ENCODE measurements at places on chromosomes 6 and 20. TPM values are rescaled to one million over a fixed set of nuclear protein-coding genes. Genes with fewer than 3 reads are reported as not detected.

The BTN3A1 gene
- total RNA-seq: 22.5 TPM

The SCUBE3 gene
- total RNA-seq: 10.0 TPM

The TRIM31 gene
- not detected for total RNA-seq

The RSPO4 gene
- not detected for total RNA-seq

The ZSWIM3 gene
- 5.6 TPM for total RNA-seq

The SS18L1 gene
- 14.2 TPM for total RNA-seq

The CGAS gene
- 8.7 TPM for total RNA-seq

The AIF1 gene
- total RNA-seq: not detected

The PPP1R11 gene
- total RNA-seq: 23.7 TPM

The MATN4 gene
- total RNA-seq: not detected

The SLC22A7 gene
- total RNA-seq: not detected

The PI16 gene
- under 0.01 TPM for total RNA-seq

The OR2J3 gene
- total RNA-seq: not detected

The ADGRF5 gene
- total RNA-seq: 0.86 TPM

The GNAS-AS1 gene
- 0.64 TPM for total RNA-seq

The SKIC2 gene
- 52.2 TPM for total RNA-seq

The TMEM200A gene
- total RNA-seq: 47.7 TPM

The TINAG gene
- not detected for total RNA-seq

The RSPH9 gene
- total RNA-seq: 0.86 TPM

The PAQR8 gene
- 3.2 TPM for total RNA-seq

The CLPSL2 gene
- total RNA-seq: not detected

The MYH7B gene
- total RNA-seq: under 0.01 TPM

The BTBD3 gene
- total RNA-seq: 74.3 TPM

The MOCS3 gene
- total RNA-seq: 9.0 TPM

The PPP1R16B gene
- not detected for total RNA-seq

The RCAN2 gene
- 1.9 TPM for total RNA-seq

The TREML2 gene
- not detected for total RNA-seq

The ARFGEF3 gene
- total RNA-seq: under 0.01 TPM

The ANKRD66 gene
- not detected for total RNA-seq

The CGA gene
- not detected for total RNA-seq

The PCSK2 gene
- total RNA-seq: not detected

The TMEM239 gene
- total RNA-seq: not detected

The HTR1E gene
- not detected for total RNA-seq

The CCM2L gene
- total RNA-seq: not detected

The PSORS1C2 gene
- total RNA-seq: not detected

The SLC25A27 gene
- 2.6 TPM for total RNA-seq

The GSTA2 gene
- not detected for total RNA-seq

The DPPA5 gene
- not detected for total RNA-seq

The BTNL2 gene
- total RNA-seq: not detected

The FAM83D gene
- total RNA-seq: 17.7 TPM

Measured in fibroblast of villous mesenchyme (primary cell).